ENCODE measurements at places on chromosomes 1 and 21.

DNA sequence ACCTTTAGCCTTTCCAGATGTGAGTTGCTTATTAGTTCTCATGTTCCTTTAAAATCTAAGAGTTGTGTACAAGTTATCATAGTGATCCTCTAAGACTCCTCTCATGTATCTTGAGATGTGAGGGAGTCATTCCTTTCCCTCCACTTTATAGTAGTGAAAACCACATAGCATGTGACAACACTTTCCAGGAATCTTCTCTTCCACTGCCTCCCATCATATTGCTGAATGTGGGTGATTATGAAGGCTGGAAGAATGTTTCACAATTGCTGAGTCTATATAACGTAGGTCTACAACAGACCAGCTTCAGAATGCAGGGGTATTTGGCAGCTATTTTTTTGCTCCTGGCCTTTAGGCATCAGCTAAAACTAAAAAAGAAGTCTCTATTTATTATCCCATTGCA, 44.7 kb upstream of the LRRC7 start:
- no peak for DNase-seq

- no peak for DNase-seq
Observed at GRCh38 chr1:3231245-3231644, 162.2 kb downstream of the PRDM16 start.

DNA sequence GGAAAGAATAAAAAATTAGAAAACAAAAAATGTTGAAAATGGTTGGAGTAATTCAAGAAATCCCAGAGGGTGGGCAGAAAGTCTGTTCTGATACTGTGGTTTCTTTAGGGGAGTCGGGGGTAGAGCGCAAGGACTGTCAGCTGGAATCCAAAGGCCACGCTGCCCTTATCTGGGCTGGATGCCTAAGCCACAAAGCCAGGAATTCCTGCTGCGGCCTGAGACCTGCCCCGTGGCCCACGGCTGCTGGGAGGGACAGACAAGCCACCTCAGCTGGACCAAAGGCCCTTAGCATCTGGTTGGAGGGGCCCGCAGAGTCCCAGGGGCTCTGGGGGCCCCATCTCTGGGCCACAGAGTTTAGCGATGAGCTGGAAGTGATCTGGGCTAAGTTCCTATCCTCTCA, 60.2 kb downstream of the DMRTB1 start:
- no peak for DNase-seq

GRCh38 chr1:14494911-14495310, 103.6 kb upstream of the KAZN start:
- no peak for DNase-seq

DNA sequence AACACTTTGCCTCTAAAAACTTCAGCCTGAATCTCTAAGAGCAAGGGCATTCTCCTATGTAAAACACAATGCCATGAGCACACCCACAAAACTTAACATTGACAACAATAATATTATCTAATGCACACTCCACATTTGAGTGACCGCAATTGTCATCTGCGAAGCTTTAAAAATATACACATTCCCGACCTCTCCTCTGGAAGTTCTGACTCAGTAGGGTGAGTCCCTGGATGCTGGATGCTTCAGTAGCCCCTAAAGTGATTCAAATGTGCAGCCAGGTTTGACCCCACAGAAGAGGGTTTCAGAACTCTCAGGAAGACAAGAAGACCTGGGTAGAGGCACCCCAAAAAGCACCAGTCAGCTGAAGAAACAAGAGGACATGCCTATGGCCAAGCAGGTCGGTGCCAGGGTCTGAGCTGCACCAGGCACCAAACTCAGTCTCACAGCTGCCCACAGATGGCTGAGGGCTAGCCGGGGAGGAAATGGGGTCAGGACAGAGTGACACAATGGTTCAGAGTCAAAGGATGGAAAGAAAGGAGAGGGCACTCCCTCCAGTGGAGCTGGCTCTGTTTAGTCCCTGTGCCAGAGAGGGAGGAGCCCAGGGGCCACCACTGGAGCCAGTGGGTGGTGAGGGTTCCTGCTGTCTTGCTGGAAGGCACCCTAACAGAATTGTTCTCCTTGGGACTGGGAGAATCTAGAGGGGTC, 17.4 kb downstream of the PIK3C2B start:
- no peak for DNase-seq

- DNase-seq = no peak
Observed at GRCh38 chr1:31800674-31800967, 15.2 kb downstream of the SPOCD1 start.

GRCh38 chr1:33442141-33442540, 11.2 kb upstream of the PHC2 start:
- no peak for DNase-seq

Measured in NCI-H1105 (cell line).